ENCODE measurements at places on chromosomes 13 and 19.
A peak's percentile ranks its signal among the peaks of the same experiment; 100 is the strongest.

- DNase-seq: no peak
Observed at GRCh38 chr13:113041293-113041690, 64.3 kb upstream of the F7 start.

- DNase-seq: no peak
Observed at GRCh38 chr19:49850221-49850486, 805 bp upstream of the PTOV1 start.

GRCh38 chr19:10011974-10012373 is 1.3 kb upstream of the RDH8 start:
- DNase-seq: no peak

DNA sequence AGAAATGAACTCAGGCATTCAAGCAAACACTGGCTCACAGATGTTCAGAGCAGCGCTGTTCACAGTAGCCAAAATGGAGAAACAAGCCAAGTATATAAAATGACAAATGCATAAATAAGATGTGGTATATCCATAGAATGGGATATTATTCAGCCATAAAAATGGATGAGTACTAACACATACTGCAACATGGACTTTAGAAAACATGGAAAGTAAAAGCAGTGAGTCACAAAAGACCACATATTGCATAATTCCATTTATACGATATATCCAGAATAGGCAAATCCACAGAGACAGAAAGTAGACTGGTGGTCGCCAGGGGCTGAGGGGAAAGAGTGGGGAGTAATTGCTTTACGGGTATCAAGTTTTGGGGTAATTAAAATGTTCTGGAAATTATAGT is 6.6 kb downstream of the ZNF837 start:
- DNase-seq: peak; percentile 31

DNA sequence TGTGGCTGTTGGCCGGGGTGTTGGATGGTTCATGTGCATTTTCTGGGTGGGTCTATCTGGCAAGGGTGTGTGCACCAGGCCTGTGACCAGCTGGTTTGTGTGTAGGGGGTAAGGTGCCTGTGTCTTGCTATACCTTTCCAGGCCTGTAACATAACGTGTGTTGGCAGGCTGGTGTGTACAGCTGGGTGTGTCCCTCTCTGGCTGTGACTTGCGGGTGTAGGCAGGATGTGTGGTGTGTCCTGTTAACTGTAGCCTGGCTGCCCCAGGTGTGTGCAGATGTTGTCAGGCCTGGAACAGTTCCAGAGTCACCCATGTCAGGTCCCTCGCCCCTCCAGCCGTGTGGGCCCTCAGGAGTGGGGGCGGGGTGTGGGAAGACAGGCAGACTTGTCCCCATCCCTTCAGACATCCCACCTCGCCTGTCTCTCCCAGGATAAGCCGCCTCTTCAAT is 9.8 kb downstream of the KCTD15 start:
- no peak for DNase-seq

DNA sequence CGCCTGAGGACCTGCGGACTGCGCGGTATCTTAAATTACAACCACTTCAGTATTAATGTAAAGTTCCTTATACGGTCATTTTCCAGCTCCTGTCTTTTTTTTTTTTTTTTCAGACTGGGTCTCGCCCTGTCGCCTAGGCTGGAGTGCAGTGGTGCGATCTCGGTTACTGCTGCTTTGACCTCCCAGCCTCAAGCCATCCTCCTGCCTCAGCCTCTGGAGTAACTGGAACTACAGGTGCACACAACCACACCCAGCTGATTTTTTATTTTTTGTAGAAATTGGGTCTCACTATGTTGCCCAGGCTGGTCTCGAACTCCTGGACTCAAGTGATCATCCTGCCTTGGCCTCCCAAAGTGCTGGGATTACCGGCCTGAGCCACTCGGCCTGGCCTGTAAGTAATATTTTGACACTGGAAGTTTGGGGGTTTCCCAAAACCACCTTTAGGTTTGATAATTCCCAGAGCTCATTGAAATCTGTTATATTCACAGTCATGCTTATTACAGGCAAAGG is 406 bp upstream of the EID2B start:
- DNase-seq: no peak

DNA sequence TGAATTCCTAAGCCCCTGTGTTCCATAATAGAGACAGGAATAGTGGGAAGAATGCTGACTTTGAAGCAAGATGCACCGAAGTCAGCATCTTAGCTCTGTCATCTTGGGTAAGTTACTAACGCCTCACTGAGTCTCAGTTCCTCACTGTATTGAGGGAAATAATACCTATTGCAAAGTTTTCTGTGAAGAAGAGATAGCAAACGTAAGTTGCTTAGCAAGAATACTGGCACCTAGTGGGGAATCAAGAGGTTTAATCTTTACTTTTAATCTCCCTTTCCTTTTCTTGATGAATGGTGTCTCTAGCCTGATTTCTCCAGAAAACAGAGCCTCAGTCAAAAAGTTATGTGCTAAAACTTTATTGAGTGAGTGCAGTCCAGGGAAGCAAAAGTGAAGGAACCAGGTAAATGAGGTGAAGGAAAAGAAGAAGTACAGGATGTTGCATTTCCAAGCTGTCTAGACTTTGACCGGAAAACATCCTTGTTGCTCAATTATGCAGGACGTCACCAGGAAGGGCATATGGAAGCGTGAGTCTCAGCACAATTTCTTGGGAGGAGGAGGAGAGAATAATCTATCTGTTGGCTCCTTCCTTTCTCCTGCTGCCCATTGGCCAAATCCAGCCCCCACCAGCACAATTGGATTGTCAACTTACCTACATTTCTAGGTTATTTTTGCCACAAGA is 210.0 kb downstream of the B3GLCT start:
- DNase-seq: no peak
